ENCODE measurements at places on chromosomes 2 and 18.

GRCh38 chr18:59140302-59140885, 710 bp downstream of the SEC11C start:
- DNase-seq: no peak

GRCh38 chr2:231554748-231555545, 24.7 kb upstream of the NMUR1 start:
- no peak for DNase-seq

DNA sequence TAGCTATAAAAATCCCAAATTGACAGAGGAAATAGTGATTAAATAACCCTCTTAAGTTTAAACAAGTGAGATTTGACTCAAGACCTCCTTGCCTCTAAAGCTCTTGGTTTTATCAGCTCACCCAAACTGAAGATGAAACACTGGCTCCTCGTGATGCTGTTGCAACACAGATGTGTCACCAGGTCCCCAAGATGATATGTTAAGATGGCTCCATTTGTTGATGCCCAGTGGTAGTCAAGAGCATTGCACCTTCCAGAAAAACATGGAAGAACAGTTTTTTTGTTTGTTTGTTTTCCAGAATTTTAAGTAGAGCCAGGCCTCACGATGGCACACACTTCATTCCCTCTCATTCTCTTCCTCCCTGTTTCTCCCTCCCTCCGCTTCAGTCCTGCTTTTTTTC, 399.8 kb downstream of the TXNL1 start:
- DNase-seq: no peak

DNA sequence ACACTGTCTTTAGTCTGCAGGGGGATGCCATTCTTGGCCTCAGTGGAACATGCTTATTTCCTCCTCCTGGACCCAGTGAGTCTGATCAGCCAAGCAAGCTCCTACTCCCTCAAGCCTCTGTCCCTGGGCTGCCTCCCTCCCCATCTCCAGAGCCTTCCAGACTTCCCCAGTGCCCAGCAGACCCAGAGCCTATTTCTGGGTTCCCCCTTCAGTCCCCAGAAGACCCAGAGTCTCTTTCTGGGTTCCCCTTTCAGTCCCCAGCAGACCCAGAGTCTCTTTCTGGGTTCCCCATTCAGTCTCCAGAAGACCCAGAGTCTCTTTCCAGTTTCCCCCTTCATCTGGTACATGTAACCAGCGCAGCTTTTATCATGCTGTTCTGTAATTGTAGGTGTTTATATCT, 17.0 kb upstream of the PKDCC start:
- DNase-seq: no peak

DNA sequence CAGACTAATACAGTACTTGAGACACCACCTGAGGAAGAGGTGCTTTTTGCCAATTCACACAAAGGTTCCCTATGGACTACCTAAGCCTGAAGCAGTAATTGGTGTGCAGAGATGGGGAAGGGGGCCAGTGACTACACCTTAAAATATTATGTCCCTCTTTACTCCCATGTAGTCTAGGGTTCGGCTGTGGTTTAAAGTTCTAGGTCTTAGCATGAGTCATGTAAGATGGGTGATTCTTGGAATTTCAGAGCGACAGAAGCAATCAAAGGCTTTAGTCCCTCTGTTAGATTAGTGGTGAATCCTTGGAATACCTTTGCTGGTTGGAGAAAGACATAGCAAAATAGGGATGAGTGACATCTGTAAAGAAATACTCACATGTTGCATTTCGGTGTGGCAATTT, 14.3 kb upstream of the CCDC85A start:
- no peak for DNase-seq

All from AG04449 (cell line).